ENCODE measurements at places on chromosomes 11 and 22.

DNA sequence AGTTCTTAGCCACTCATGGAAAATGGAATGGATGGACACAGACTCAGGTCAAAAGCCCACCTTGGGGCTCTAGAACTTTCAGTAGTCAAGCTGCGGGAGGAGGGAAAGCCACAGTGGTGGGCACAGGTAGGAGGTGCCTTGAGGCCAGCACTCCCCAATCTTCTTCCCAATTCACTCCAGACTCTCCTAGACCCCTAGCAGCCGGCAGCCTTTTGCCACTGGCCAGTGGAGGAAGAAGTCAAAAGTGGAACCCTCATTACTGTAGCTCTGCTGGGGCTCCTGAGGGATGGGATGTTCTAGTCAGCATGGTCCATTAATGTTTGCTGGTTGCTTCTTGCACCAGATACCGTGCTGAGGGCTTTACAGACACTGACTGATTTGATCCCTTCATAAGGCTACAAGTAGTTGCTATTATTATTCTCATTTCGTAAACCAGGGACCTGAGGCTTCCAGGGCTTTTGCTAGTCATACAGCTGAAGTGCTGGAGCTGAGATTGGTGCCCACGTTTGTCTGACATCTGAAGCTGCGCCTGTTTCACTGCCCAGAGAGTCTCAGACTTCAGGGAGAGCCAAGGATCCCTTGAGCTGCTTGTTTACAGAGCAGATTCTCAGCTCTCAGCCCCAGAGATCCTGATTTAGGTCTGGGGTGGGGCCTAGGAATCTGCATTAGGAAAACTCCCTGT is 1.1 kb downstream of the UCP3 start:
- no peak for DNase-seq

DNA sequence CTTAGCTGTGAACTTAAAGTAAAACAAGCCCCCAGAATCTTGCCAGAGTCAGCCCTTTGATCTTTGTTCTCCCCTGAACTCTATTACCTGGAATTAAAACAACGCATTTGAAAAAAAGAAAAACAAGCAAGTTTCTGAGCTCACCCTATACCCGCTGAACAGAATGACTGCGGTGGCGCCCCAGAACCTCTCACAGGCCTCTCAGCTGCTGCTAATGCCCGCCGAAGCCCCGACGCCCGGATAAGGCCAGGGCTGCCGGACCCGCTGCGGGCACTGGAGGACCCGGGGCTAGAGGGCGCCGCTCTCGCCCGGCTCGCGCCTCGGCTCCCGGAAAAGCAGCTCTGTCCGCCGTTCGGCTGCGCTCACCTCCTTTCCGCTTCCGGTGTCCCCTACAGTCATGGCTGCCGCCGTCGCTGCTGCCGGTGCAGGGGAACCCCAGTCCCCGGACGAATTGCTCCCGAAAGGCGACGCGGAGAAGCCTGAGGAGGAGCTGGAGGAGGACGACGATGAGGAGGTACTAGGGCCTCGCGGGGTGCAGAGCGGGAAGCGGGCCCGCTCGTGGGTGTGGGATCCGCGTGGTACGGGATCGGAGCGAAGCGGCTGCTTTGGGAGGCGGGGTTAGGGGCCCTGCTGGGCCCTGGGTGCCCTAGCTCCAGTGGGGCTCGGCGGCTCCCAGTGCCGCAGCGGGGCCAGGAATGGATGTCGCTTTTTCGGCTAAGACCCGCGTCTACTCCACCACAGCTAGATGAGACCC is at the start of gene TOMM22:
Gene TOMM22, plus strand, starts transcription at position 376 of the 754 bp plus-strand sequence. Its CDS starts 22 bp downstream, at position 398.
- DNase-seq: peak; percentile 89

DNA sequence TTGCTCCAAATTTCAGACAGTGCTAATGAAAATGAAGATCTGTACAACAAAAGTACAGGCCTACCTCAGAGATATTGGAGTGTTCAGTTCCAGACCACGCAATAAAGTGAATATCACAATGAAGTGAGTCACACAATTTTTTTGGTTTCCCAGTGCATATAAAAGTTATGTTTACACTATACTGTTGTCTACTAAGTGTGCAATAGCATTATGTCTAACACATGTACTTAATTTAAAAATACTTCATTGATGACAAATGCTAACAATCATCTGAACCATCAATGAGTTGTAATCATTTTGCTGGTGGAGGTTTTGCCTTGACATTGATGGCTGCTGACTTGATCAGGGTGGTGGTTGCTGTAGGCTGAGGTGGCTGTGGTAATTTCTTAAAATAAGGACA is 60.6 kb upstream of the E2F8 start:
- DNase-seq: no peak

DNA sequence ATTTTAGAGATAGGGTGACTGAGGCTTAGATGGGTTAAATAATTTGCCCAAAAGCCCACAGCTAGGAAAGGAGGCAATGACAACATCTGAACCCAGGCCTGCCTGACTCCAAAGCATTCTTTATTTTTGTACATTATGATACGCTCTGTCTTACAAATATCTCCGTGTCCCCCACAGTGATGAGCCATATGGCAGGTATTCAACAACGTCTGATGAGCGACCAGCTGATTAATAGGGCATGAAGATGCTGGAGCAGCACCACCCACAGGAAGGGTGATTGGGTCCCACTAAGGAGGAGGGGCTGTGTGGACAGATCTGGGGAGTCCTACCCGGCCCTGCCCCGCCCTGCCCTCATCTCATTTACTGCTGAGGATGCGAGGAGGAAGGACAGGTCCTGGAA is 380.6 kb downstream of the CADM1 start:
- no peak for DNase-seq

DNA sequence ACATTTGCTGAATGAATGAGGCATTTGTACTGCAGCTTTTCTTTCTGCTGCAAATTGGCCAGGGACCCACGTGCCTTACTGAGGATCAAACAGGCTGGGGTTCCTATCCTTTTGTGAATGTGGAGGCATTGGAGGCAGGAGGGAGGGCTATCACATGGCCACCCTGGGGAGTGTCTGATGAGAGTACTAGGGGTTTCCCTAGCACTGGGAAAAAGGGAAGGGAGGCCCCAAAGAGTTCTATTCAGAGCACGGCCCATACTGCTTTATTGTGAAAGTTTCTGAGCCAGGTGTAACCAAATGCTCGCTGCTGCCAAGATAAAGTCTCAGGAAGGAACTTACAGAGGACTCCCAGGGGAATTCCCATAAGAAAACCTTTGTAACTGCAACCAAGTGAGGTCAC is 78.4 kb upstream of the ANO1 start:
- no peak for DNase-seq

DNA sequence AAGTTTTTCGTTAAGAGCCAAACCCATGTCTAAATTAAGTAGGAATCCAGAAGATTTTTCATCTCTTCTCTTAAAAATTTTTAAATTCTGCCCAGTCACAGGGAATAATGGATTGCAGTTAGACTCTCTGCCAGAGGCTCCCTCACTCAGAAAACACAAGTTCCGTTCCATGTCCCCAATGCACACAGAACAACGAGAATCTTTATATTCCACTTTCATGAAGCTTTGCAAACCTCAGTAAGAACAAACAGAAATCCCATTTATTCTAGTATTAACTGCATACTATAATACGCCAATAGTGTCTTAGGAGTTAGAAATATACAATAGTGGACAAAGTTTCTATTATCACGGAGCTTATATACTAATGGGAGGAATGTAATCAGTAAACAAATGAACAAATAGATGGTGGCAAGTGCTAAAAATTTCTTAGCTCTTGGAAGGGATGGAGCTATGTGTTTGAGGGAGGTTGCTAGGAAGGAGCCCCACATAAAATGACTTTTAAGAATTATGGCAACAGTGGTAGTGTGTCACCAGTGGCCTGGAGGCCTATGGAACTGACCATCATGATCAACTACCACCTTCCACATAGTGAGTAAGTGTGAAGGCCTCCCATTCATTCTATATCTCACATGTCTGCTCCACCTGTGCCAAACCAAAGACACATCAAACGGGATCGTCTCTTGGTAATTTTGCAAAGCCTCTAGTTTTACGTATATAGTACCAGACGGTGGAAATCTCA is 24.9 kb downstream of the PICALM start:
- no peak for DNase-seq

DNA sequence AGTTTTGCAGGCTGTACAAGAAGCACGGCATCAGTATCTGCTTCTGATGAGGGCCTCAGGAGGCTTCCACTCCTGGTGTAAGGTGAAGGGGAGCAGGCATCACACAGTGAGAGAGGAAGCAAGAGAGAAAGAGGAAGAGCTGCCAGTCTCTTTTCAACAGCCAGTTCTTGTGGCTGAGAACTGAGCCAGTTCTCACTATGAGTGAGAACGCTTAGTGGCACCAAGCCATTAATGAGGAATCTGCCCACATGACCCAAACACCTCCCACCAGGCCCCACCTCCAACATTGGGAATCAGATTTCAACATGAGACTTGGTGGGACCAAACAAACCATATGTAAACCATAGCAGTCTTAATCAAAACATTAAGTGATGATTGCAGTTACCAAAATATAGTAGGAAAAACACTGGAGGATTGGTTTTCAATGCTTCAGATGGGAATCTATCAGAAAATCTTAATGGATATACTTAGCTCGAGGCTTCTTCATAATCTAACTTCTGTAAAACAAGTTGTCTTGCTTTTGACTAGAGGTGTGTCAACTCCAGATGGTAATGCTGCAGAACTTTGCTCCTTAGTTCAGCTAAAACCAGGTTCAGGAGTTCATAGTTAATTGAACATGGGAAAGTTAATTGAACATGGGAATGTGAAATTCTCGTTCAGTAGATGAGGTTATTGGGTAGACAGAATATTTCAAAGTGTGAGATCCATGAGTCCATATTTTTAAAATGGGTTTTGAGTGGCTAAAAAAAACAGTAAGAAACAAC is 12.2 kb downstream of the FAR1 start:
- DNase-seq: peak; percentile 10

DNA sequence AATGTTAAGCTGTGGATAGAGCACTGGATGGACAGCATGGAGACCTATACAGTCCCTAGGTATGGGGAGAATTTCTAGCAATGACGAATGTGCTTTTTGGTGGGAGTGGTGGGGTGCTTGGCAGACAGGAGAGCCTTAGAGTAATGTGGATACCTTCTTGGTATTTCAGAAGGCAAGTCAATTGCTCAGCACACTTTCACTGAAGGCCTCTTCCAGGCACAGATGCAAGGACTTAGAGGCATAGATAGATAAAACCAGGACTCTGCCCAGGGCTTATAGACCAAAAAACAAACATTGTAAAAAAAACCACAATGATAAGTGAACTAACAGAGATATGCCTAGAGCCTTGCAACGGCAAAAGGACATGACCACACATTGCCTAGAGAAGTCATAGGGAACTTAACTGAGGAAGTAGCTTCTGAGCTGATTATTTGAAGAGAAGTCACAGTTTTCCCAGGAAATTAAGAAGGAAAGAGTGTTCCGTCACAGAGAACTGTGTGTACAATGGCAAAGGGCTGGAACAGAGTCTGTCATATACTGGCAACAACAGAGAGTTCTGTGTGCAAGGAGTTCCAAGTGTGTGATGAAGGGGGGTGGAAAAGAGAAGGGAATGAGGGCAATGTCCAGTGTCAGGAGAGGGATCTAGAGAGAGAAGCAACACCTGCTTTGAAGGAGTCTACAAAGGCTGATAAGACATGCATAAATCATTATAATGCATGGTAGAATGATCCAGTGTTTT is 65.9 kb upstream of the PICALM start:
- DNase-seq: no peak

DNA sequence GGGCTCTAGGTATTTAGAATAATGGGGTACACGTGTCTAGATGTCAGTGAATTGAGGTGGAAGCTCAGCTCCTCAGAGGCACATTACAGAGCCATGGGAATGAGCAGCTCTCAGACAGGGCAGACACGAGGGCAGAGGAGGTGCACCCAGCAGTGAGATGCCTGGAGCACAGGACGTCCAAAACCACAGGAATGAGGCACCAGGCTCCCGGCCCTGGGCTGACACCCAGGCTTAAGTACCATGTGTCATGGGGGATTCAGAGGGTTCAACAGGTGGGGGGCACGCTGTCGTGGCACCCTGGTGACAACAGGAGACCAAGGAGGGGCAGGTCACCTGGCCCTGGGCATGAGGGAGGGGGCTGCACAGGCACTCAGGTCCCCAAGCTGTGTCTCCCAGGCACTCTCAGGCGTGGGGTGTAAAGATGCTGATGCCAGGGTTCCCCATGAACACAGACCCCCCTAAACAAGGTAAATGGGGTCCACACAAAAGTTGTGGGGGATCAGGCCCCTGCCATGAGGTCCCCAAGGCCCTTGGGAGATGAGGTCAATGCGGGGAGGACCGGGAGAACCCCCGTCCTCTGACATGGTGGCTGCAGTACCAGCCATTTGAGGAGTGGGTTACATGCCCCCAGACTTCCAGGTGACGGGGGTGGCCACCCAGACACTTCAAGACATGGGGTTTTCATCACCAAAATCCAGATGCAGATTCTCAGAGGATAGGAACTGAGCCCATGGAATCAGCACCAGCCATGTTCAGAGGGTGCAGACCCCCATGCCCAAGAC is 5.6 kb upstream of the SYT8 start:
- DNase-seq: peak; percentile 52

DNA sequence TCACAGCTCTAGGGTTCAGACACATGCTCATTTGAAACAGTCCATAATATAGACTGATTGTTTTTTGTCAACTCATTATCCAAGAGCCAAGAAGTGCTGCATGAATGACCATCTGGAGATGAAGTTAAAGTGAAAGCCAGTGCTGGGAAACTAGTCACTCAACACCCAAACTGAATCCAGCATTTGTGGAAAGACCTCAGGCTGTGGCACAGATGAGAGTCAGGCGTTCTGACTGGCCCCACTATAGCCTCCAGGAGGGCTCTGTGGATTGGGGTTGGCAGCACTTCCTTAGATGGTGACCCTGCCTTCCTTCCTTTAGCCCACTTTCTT is 2.1 kb downstream of the FEZ1 start:
- no peak for DNase-seq

- DNase-seq: no peak
Observed at GRCh38 chr11:14065681-14066080, 103.2 kb downstream of the SPON1 start.

- DNase-seq: no peak
Observed at GRCh38 chr22:41528938-41529561, 15.2 kb downstream of the POLR3H start.

- no peak for DNase-seq
Observed at GRCh38 chr22:41683616-41684015, 5.1 kb downstream of the SNU13 start.
